Activated naive CD4-positive, alpha-beta T cell treated with anti-CD3 and anti-CD28 coated beads for 36 hours (primary cell): ENCODE measurements at places on chromosomes 4 and X.

DNA sequence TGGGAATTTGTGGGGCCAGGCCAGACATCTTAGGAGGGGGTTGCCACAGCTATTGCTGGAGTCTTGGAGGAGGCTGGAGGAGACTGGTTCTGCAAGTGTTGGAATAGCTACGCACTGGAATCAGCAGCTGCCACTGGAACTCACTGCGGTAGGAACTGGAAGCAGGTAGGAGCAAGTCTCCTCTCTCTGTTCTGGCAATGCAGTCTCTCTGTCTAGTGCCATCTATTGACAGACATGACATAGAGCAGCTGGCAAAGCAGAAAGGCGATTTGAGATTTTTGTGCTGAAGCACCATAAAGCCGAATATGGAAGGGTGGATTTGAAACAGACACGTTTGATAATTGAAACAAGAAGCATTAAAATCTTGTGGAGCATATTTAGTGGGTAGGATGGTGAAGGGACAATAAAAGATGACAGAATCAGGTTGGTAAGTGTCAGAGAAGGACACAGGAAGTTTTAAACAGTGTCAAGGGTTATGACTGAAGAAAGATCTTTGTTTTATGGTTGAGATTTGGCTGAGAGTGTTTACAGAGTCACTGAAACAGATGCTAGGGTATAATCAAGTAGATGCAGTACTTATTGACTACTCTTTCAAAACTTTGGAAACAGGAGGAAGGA lies 23.5 kb upstream of the SYNPO2 start:
- peak; percentile 29 for DNase-seq

DNA sequence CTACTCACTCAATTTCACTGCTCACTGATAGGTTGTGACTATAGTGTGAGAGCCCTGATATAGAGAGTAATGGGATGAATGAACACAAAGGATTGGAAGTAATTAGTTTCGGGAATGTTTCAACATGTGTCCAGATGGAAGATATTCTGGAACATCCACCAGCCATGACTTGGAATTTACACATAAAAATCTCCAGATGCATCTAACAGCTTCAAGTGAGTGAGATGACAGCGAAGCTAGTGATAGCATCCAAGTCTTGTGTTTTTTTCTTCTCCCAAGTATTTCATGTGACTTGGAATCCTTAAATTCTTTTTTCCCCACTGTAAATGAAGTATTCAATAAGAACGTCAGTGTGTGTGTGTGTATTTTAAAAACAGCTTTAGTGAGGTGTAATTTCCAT lies 82.1 kb downstream of the CLDN34 start:
- DNase-seq: no peak

- no peak for DNase-seq
These were observed 2.8 kb upstream of the GSX2 start for GRCh38 chr4:54097152-54097551.

DNA sequence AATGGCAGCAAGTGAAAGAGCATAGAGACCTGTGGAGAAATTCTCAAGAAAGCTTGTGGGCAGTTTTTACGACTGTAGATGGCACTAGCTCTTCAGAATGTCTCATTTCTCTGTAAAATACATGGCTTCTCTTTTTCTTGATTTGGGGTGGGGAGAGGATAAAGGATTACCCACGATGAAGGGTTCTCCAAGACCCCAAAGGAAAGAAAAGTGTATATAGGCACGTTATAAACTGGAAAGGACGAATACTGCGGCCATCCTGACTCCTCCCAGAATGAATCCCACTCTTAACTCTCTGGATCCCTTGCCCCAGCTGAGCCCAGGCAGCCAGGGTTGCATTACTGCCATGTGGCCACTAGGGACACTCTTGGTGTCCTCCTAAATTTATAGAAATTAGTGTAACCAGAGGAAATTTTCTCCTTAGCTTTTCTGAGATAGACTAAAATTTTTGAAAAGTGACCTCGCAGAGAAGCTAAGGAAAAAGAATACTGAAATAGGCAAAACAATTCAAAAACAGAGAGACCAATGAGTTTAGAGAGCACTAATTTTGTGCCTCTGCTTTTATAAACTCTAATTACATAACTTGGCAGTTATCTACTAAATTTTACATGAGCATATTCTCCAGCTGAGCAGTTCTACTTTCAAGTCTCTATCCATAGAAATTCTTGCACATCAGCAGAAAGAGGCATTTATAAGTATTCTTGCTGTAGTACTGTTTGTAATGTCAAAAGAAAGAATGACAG lies 37.8 kb upstream of the PCDH19 start:
- peak; percentile 20 for DNase-seq

- no peak for DNase-seq
These were observed 83.0 kb downstream of the FAM193A start for GRCh38 chr4:2619459-2619858.

DNA sequence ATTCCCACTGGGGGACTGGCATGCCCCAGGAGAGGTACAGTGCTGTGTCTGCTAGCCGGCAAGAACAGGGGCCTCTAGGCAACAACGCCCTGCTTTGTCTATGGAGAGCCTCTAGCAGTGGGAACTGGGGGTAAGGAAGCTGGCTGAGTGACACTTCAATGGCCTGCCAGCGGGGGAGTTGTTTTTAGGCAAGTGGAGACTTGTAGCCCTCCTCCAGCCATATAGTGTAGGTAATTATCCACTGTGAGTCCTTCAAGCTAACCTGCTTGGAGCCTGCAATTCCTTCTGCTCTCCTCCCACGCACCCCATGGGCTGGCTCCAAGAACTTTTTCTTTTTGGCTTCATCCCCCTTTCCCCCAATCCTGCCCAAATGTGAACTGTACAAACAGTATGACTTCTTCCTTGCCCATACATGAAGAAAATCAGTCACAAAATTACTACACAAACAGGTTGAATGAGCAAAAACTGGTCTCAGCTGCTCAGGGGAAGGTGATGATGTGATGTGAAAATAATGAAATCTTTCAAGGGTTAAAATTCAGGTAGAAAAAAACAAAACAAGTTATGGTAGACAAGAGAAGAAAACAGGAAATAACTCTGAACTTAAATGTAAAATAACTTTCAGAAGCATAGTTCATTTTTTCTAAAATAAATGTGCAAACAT lies 33.1 kb downstream of the LEF1 start:
- DNase-seq: no peak

DNA sequence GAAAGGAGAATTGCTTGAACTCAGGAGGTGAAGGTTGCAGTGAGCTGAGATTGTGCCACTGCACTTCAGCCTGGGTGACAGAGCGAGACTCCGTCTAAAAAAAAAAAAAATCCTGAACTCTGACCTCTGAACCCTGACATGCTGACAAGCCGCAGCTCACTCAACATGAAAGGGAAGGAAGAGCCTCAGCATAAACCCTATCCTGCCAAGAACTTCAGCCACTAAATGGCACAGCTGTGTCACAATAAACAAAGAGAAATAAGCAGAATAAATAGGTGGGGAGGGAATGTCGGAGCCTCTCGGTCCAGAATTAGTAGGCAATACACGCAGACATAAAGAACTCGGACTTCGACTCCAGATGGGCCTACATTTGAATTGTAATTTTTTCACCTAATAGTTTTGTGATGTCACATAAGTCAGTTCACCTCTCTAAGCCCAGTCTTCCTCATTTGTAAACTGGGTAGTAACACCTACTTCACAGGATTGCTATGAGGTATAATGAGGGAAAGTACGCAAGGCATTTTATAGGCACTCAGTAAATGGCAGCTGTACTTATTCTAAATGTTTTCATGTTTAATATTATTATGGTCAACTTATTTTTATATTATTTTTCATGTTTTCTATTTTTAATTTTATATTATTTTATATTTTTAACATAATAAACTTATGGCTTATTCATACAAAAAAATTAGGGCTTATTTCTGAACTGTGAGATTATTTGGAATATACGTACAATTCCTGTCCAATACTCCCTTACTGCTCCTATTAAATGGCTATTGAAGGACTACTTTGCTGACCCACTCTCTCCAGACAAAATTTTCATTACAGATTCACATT lies 243.4 kb downstream of the SCFD2 start:
- no peak for DNase-seq

DNA sequence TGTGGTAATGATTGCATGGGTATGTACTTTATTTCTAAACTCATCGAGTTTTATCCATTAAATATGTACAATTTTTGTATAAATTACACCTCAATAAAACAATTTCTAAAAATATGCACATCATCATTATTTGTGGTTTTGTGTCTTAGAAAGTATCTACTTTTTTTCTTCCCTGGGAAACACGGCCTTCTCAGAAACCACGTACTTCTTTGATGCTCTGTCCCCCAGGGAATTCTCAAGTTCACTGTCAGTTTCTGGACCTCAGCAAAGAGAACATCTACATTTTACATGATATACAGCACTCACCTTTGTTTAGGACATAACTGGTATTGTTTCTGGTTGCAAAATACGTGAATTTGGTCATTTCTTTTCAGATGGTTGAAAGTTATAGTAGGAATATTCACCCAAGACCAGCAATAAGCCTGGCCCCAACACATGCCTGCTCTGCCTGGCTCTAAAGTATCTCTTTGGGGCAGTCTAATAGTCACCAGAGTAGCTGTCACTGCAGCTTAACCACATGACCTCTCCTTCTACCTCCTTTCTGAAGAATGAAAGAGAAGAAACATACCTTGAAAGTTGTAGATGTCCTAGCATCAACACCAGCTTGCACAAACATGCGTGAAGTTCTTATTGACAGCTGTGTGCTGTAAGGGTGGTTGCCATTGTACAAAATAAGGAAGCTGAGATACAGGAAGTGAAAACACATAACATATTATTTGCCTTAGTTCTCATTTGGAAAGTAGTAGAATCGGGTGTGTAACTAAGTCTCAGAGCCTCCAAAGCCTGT lies 48.4 kb upstream of the SPANXN4 start:
- DNase-seq: no peak

- no peak for DNase-seq
These were observed 67.1 kb downstream of the DOCK11 start for GRCh38 chrX:118562582-118563164.

GRCh38 chrX:31301203-31301602 lies 229.4 kb upstream of the FTHL17 start:
- no peak for DNase-seq

- peak; percentile 73 for DNase-seq
These were observed 6.7 kb upstream of the PPID start for GRCh38 chr4:158729716-158730559.

- no peak for DNase-seq
These were observed 330.3 kb downstream of the CBLL2 start for GRCh38 chrX:22603060-22603459.

DNA sequence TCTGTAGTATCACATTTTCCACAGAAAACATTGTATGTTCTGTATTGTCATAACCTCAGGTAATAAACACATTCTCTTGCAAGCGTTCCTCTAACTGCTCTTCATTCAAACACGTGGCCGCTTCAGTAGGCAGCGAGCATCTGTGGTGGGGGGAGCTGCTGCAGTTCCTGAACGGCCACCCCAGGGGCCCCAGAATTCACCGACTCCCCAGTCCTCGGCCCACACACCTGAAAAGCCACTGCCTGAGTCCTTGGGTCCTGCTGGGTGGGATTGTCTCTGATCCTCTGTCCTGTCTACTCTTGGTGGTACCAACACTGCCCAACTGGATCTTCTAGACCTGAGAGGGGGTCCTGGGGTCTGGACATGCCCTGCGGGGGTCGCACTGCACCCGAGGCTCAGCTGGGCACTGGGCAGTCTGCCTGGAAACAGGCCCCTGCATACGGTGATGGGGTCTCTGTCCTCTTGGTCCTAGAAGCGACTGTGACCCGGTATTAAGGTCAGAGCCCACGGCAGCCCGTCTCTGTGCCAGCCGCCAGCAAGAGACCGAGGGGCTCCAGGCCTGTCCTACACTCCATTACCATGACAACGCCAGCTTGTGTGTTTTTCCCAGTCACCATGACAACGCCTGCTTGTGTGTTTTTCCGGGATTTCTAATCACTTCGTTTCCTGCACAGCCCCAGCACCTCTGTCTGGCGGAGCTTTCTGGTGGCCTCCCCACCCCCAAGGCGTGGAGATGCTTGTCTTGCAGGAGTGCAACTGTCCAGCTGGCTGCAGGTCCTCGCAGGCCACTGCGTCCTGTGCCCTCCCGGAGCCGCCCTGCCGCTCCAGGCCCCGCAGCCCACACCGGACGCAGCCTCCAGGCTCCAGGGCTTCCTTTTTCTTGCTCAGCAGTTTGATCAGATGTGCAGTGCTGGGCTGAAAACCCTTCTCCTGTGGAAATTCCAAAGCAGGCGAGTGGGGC lies 16.0 kb downstream of the CTBP1 start:
- no peak for DNase-seq

- no peak for DNase-seq
These were observed 30.0 kb downstream of the RCHY1 start for GRCh38 chr4:75484190-75484589.

- no peak for DNase-seq
These were observed 145.0 kb upstream of the AADAT start for GRCh38 chr4:170234800-170235199.

DNA sequence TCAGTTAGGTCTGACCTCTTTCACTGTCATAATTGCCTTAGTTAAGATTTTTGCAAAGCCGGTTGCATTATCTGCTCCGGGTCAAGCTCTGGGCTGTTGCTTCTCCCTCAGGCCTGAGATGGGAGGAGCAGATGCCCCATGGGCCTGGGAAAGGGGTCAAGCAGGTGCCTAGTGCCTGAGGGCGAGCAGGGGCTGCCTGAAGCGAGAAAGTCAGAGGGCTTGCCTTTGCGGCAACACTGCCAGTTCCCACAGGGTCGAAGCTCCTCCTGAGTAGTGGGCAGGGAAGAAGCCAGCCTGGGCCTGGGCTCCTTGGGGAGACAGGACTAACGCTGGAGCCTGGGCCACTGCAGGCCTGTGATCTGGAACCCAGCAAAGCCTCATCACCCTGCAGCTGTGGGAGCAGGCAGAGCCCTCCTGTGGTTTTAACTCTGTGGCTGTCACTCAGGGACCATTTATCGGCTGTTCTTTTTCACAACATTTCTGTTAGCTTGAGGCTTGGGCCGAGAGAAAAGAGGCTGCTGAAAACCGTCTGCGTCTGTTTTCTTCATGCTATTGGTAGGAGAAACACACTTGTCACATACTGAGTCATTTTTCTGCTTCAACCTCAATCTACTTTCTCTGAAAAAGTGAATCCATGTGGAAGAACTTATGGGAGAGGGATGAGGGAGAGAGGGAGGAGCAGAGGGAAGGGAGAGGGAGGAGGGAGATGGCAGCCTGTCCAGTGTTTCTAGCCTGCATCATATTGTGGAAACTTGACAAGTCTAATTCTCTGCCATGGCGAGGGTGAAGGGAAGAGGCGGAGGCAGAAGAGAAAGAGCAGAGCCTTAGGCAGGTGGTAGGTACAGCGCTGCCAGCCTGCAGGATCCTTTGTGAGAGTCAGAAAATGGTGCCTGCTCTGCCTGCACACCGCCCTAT lies 68.4 kb downstream of the RHOH start:
- peak; percentile 54 for DNase-seq

- DNase-seq: no peak
These were observed 82.6 kb upstream of the GYPA start for GRCh38 chr4:144223149-144223548.

- no peak for DNase-seq
These were observed 66.9 kb upstream of the ARSJ start for GRCh38 chr4:114046331-114046730.
